ENCODE measurements at places on chromosomes 2 and 18. TPM values are rescaled to one million over a fixed set of nuclear protein-coding genes. Genes with fewer than 3 reads are reported as not detected.

DNA sequence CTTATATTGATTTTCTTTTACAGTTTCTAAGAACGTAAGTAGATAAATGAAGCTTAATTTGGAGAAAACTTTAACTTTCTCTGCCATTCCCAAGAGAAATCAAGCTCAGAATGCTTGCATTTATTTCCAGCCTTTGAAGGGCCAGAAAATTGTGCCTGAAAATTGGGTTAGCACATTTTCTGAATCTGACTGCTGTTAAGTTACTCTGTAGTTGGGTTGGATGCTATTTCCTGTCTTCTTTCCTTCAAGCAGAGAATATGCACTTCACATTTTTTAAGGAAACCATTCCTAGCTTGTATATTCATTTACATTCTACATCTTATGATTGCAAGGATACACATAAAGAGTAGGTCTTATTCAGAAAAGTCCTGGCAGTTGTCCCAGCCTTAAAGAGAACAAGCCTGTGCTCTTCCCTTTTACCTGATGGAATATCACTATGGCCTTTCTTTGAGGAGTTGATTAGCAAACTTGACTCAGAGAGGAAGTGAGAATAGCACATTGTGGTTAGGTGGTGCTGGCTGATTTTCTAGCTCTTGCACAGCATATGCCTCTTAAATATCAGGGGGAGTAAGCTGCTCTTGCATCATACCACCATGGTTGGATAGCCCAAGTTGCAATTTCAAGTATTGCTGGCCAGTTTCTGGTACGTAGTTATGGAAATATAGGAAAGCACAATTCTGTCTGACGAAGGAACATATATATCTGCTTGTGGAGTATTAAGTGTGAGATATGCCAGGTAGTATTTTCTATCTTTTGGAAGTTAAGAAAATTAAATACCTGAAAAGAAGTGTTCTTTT is 133.7 kb downstream of the COMMD1 start:
- no peak for DNase-seq

DNA sequence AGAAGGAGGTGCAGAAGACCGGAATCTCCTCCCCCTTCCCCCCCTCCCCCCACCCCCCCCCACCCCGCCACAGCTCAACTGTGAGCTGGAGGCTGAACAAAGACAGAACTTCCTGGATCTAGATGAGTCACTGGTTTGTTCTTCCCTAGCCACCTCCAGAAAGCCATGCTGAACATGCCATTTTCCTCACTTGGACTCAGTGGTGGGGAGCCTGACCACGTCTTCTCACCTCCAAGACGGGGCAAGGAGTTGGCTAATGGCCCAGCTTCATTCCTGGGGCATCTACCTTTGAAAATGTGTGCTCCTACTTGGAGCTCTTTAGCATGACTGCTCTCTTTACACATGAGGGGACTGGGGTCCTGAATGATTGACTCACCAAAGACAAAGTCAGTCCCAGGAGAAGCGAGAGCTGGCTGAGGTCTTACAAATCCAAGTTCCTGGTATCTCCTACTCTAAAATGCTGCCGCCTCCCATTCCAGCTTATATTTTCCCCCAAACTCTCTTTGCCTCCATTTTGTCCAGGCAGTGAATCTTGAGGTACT is 22.6 kb upstream of the FZD5 start:
- no peak for DNase-seq

GRCh38 chr18:49767111-49768050 is 46.0 kb downstream of the ACAA2 start:
- DNase-seq, result no peak

Gene FBXO15
- total RNA-seq, result not detected
